ENCODE measurements at places on chromosomes 7 and 10.

DNA sequence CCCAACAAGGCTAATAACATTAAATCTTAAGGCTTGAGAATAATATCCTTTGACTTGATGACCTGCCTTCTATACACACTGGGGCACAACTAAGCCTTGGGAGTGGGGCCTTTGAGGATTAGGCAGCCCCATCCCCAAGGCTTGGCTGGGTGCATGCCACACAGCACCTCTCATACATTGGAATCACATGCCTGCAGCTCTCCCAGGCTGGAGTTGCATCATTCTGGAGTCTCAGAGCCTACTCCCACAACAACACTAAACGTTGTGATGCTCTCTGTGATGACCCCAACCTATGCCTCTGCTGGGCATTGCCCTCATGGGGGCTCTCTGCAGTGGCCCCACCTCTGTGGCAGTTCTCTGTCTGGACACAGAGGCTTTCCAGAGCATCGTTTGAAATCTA is 31.9 kb upstream of the SGCE start:
- no peak for DNase-seq

DNA sequence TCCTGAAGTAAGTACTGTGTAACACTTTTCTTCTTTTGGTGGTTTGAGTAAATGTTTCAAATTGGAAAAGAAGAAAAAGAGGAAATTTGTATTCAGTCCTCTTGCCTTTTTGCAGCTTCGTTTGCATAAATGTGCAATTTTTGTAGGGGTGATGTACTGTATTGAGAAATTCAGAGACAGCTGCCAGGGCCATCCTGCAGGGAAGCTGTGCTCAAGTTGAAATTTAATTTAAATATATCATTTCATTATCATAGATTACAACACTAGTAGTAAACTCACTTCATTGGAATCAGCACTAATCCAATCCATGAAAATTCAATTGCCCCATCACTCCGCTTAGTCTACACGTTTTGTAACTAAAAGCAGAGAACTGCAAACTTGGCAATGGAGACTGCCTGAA is 415.4 kb downstream of the DNAJB9 start:
- DNase-seq = no peak

- peak; percentile 75 for DNase-seq
These were observed 23.8 kb downstream of the ELN start for GRCh38 chr7:74051629-74052410.

DNA sequence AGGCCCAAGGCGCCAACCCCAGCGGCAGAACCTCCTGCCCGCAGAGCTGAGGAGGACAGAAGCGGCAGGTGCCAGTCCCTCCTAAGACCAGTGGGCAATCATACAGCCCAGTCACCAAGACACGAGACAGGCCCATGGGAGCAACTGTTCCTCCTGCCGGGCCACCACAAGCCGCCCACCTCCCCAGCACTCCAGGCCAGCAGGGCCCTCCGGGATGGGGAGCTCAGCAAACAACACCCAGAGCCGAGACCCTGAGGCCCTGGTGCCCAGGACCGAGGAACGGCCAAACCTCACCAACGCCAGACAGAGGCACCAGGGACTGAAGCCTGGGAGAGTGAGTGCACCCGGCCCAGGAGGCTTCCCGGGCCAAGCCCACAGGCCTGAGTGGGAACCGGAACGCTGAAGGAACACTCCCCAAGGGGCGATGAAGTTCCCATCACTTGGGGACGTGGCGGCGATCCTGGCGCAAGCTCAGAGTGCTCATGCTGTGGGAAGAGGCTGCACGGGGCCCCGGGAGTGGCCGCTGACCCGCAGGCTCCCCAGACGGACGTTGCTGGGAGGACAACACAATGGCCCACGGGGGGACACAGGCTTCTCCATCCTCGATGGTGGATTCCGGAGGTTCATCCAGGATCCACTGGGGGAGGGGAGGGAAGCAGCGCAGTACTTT is 35.1 kb downstream of the GPER1 start:
- DNase-seq = no peak

DNA sequence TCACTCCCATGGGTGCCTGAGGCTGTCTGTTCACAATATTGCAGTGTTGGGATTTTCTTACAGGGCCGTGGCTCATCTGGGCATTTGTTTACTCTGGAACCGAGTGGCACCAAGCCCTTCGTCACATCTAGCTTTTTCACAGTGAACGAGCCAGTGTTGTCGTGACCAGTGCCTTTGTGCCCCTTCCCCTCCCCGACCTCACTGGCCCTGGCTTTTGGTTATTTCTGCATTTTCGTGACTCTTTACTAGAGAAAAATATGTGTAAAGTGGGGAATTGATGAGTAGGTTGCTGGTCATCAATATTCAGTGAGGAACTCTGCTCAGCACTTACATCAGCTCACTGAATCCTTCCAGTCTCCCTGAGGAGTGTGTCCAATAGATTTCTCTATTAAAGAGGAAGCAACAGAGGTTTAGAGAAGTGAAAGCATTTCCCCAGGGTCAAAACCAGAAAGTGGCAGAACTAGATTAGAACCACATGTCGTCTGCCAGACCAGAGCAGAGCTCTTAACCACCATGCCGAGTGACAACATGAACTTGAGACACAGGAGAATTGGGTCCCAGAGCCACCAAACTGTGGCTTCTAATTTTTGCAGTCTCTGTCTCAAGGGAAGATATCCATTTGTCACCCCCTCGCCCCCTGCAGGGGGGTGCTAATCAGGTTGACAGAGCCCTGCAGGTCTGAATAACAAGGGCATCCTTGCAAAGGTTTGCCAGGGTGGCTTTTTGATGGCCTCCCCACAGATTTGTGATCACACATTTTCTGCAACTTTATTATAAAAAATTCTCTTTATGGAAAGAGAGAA is 125.3 kb downstream of the CHN2 start:
- no peak for DNase-seq

DNA sequence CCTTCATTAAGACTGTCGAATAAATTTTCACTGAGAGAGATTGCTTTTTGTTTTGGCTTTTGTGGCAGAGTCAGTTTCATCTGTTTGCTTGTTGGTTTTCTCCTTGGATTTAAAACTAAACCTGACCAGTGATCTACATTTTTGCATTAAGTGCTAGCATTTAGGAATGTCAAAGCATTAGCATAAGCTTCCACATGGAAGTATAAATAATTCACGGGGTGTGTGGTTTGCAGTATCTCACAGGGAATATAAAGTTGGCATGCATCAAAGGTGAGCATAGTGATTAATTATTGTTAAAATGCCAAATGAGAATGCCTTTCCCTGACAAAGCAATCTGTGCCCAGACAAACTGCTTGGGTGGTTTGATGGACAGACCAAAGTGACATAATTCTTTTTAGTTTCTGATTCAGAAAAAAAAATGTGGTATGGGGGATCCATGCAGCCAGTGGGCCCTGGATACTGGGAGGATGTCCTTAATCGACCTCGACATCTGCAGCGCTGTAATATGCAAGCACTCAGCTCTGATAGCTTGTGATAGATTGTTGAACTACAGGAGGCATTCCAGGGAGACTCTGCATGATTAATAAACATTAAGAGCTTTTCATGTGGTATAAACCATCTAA is 339.3 kb upstream of the POM121L12 start:
- no peak for DNase-seq

All from Daoy (cell line).